ENCODE measurements at places on chromosomes 7 and 10.

GRCh38 chr7:73909996-73910395 lies 49.0 kb downstream of the TMEM270 start:
- no peak for DNase-seq

DNA sequence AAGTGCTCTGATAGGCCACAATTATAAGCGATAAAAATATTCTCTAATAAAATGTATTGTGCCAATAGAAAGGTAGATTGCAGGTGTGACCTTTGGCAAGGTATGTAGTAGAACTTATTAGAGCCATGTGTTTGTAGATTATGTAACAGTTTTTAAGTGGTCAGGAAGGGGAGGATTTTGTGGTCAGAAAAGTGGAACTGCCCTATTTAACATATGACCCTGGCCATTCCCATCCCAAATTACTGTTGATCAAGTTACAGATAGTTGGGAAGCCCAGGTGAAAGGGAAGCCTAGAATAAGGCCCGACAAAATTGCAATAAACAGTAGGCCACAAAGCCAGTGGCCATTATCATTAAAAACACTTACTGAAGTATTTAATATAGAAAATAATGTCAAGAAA lies 89.2 kb downstream of the SPAG6 start:
- no peak for DNase-seq

- no peak for DNase-seq
Observed at GRCh38 chr10:12013926-12014325, 28.7 kb downstream of the UPF2 start.

GRCh38 chr7:104288137-104288536 lies 40.3 kb upstream of the LHFPL3 start:
- DNase-seq: no peak

- no peak for DNase-seq
Observed at GRCh38 chr10:108608860-108609259, 1314.5 kb downstream of the XPNPEP1 start.

DNA sequence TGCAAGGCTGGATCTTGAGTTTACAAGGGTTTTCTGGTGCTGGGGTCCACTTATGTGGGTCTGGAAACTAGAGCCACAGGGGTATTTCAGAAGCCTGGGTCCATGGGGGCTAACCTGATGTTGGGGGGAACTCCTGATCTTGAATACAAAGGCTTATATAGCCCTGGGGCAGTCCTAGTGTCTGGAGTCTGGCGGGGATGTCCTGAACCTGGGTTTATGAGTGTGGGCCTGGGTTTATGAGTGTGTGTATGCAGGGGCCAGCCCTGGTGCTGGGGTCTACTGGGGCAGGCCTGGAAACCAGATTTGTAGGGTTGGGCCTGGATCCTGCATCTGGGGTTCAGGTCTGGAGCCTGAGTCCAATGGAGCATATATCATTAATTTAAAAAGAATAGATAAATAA lies 146.5 kb upstream of the C1GALT1 start:
- DNase-seq: no peak

- no peak for DNase-seq
Observed at GRCh38 chr10:9621216-9621615, 1396.5 kb upstream of the CELF2 start.

GRCh38 chr7:39085590-39086049 lies 107.9 kb downstream of the POU6F2 start:
- DNase-seq: no peak
